ENCODE measurements at places on chromosomes 7 and 10. TPM values are rescaled to one million over a fixed set of nuclear protein-coding genes. Genes with fewer than 3 reads are reported as not detected.

- no peaks in the 10 kb centered on the region for H3K36me3 ChIP-seq
- no peak overlapping the region for H3K4me3 ChIP-seq
- H3K27ac ChIP-seq = no peak overlapping the region
- no peak for DNase-seq
- peaks cover 31% of the 10 kb centered on the region for H3K27me3 ChIP-seq
Measured at GRCh38 chr10:79939969-79940368, 8.9 kb downstream of the SFTPD start.

DNA sequence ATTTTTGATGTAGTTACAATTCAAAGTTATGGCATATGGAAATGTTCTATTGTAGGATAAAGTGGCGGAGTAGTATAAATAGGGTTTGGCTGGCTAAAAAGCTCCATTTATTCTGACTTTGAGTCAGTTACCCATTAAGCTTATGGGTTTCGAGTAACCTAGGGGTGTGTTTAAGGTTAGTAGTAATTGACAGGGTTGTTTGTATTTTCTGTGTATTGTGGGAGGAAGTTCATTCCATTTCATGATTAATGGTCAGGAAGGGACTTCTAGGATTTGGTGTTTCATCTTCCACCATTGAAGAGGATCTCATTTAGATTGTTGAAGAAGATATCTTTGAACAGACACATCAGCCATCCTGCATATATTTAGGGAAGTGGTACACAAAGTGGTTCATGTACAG is 75.0 kb downstream of the BICC1 start:
- H3K36me3 ChIP-seq = peaks cover 5% of the 10 kb centered on the region
- no peak for DNase-seq
- no peak overlapping the region for H3K4me3 ChIP-seq
- H3K4me1 ChIP-seq = peaks cover 2% of the 10 kb centered on the region

DNA sequence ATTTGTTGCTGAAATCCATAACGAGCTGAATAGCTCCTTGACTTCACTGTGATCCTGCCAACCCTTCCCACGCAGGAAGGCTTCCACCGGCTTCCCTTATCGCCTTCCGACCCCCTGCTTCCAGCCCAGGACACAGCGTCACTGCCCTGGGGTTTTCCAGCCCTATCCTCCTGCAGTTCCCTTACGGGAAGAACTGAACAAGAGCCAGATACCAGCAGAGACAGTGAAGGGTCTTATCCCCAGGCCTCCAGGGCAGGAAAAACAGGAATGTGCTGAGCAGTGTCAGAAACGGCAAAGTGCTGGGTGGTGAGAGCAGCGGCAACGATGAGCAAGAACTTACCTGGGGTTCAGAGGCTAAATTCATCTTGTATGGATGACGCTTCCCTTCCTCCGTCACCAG is 22.4 kb downstream of the PDLIM1 start:
- H3K4me1 ChIP-seq = peaks cover 22% of the 10 kb centered on the region
- H3K27ac ChIP-seq = peak overlapping the region; percentile 27
- peaks cover 44% of the 10 kb centered on the region for H3K36me3 ChIP-seq
- no peak overlapping the region for H3K4me3 ChIP-seq
- no peaks in the 10 kb centered on the region for H3K27me3 ChIP-seq
- DNase-seq = peak; percentile 60

GRCh38 chr7:150453181-150453580 is 2.8 kb downstream of the GIMAP8 start:
- H3K4me3 ChIP-seq = no peak overlapping the region
- H3K27me3 ChIP-seq = peaks cover 20% of the 10 kb centered on the region
- DNase-seq = no peak

GRCh38 chr7:116692401-116693308 is 20.7 kb downstream of the MET start:
- peaks cover 14% of the 10 kb centered on the region for H3K4me1 ChIP-seq
- no peak overlapping the region for H3K4me3 ChIP-seq
- no peaks in the 10 kb centered on the region for H3K27me3 ChIP-seq
- no peaks in the 10 kb centered on the region for H3K36me3 ChIP-seq
- H3K27ac ChIP-seq = no peak overlapping the region
- DNase-seq = peak; percentile 65

GRCh38 chr10:66671064-66671463 is 254.8 kb upstream of the LRRTM3 start:
- H3K4me1 ChIP-seq = no peaks in the 10 kb centered on the region
- H3K27me3 ChIP-seq = no peaks in the 10 kb centered on the region
- no peaks in the 10 kb centered on the region for H3K36me3 ChIP-seq
- no peak for DNase-seq
- H3K4me3 ChIP-seq = no peak overlapping the region

Gene ADAM8
- total RNA-seq = under 0.01 TPM

Gene ARMC3
- total RNA-seq = not detected

Gene PDZD7
- 0.83 TPM for total RNA-seq

Gene BTRC
- total RNA-seq = 11.7 TPM

Data from IMR-90 (cell line).